ENCODE measurements at places on chromosomes 11 and 22. TPM values are rescaled to one million over a fixed set of nuclear protein-coding genes. Genes with fewer than 3 reads are reported as not detected.

APOL5 gene
- total RNA-seq, result not detected

MRE11 gene
- 7.9 TPM for total RNA-seq

GTSE1 gene
- 0.47 TPM for total RNA-seq

PANX3 gene
- total RNA-seq, result not detected

CNGA4 gene
- total RNA-seq, result not detected

JAML gene
- total RNA-seq, result 0.48 TPM

SLC17A6 gene
- total RNA-seq, result not detected

RAC2 gene
- total RNA-seq, result 2.8 TPM

OR5M11 gene
- not detected for total RNA-seq

CCDC15 gene
- 0.42 TPM for total RNA-seq

DRD4 gene
- 1.1 TPM for total RNA-seq

BIK gene
- not detected for total RNA-seq

TRIM3 gene
- 12.9 TPM for total RNA-seq

GDPD4 gene
- total RNA-seq, result not detected

OPCML gene
- not detected for total RNA-seq

ASPHD2 gene
- not detected for total RNA-seq

SLC22A12 gene
- total RNA-seq, result not detected

SLC16A8 gene
- total RNA-seq, result 0.23 TPM

PCSK7 gene
- 21.8 TPM for total RNA-seq

MUC15 gene
- not detected for total RNA-seq

ABTB2 gene
- 24.7 TPM for total RNA-seq

HBG2 gene
- total RNA-seq, result not detected

DNHD1 gene
- 7.8 TPM for total RNA-seq

SDHAF2 gene
- 30.7 TPM for total RNA-seq

MOV10L1 gene
- not detected for total RNA-seq

MS4A15 gene
- not detected for total RNA-seq

APOBEC3F gene
- 0.50 TPM for total RNA-seq

OR51I2 gene
- not detected for total RNA-seq

ANO9 gene
- not detected for total RNA-seq

SCGB2A2 gene
- not detected for total RNA-seq

OR52E2 gene
- not detected for total RNA-seq

XRRA1 gene
- 15.1 TPM for total RNA-seq

HOATZ gene
- total RNA-seq, result not detected

OR2D2 gene
- total RNA-seq, result not detected

KCNE3 gene
- 1.0 TPM for total RNA-seq

OR5B21 gene
- not detected for total RNA-seq

MMP1 gene
- total RNA-seq, result 0.17 TPM

DUSP8 gene
- total RNA-seq, result 9.9 TPM

TRIM48 gene
- total RNA-seq, result not detected

ACAT1 gene
- total RNA-seq, result 176 TPM

RBMXL2 gene
- not detected for total RNA-seq

SCGB1D2 gene
- 1.5 TPM for total RNA-seq

GLYAT gene
- not detected for total RNA-seq

OR5P2 gene
- not detected for total RNA-seq

RIBC2 gene
- total RNA-seq, result not detected

MS4A3 gene
- not detected for total RNA-seq

PANX2 gene
- 0.69 TPM for total RNA-seq

MSANTD2 gene
- total RNA-seq, result 3.0 TPM

C11orf97 gene
- total RNA-seq, result not detected

KIRREL3 gene
- total RNA-seq, result not detected

TYR gene
- not detected for total RNA-seq

TRIM29 gene
- total RNA-seq, result 0.91 TPM

TSGA10IP gene
- not detected for total RNA-seq

TRPM5 gene
- not detected for total RNA-seq

RAB3IL1 gene
- total RNA-seq, result 4.9 TPM

APOL3 gene
- 15.3 TPM for total RNA-seq

CD3D gene
- not detected for total RNA-seq

OR4A15 gene
- not detected for total RNA-seq

TXNRD2 gene
- 21.1 TPM for total RNA-seq

Data from psoas muscle (tissue), 8 donors.